Neural crest cell (in vitro differentiated cells): ENCODE measurements at places on chromosomes 1 and 21. TPM values are rescaled to one million over a fixed set of nuclear protein-coding genes. Genes with fewer than 3 reads are reported as not detected.

GRCh38 chr21:43859747-43860214 is 5.2 kb upstream of the AGPAT3 start:
- no peak for DNase-seq

ZNF326 gene
- total RNA-seq: 42.9 and 43.8 TPM in 2 replicates

- DNase-seq: no peak
Observed at GRCh38 chr21:23858878-23859277, 1748.4 kb downstream of the MRPL39 start.

- DNase-seq: no peak
Observed at GRCh38 chr1:157086299-157086698, 13.3 kb downstream of the ETV3L start.

DNA sequence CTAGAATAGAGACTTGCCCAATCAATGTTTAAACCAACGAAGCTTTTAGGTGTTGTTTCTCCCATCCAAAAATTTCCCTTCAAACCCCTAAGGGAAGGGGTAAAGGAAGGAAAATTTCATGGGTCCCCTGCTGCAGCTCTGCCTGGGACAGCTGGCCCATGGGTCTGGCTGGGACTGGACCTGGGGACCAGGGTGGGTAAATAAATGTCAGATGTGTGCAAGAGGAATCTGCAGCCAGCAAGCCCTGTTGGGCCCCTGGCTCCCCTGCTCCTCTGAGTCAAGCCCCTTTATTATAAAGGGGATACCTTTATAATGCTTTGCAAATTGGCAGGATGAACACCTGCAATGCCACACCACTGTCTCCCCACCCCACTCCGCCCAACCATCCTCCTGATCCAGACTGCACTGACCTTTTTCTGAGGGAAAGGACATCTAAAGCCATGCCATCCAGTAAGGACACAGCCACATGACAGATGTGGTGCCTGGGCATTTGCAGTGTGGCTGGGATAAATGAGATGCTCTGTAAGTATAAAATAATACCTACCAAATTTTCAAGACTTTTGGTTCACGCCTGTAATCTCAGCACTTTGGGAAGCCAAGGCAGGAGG is 1.9 kb upstream of the TMEM125 start:
- no peak for DNase-seq

DNA sequence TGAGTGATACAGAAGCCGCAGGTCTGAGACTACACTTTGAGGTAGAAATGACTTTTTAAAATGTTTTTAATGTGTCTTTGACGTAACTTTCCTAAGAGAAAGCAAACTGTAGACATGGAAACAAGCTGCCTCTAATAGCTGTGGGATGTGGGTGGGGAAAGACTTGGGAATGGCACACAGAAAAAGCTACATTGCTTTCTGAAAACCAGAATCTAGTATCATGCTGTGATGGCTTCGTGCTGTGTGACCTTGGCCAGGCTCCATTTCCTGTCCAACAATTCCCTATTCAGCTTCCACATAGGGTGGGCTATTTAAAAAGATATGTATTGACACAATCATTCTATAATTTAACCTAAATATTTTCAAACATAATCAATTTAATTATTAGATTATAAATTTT is 909.1 kb downstream of the NCAM2 start:
- no peak for DNase-seq

MX2 gene
- not detected in 2 replicates for total RNA-seq

LCE6A gene
- not detected in 2 replicates for total RNA-seq

- DNase-seq: no peak
Observed at GRCh38 chr21:36113647-36114428, 21.0 kb upstream of the CBR3 start.

- DNase-seq: no peak
Observed at GRCh38 chr1:65027666-65028358, 61.5 kb upstream of the JAK1 start.

ENSA gene
- total RNA-seq: 177 TPM in 2 replicates

GRCh38 chr1:15949453-15950245 is 26.3 kb downstream of the ZBTB17 start:
- no peak for DNase-seq

- DNase-seq: peak; percentile 36
Observed at GRCh38 chr1:25906644-25907300, 553 bp upstream of the STMN1 start.

GBP1 gene
- total RNA-seq: not detected in 2 replicates

DNA sequence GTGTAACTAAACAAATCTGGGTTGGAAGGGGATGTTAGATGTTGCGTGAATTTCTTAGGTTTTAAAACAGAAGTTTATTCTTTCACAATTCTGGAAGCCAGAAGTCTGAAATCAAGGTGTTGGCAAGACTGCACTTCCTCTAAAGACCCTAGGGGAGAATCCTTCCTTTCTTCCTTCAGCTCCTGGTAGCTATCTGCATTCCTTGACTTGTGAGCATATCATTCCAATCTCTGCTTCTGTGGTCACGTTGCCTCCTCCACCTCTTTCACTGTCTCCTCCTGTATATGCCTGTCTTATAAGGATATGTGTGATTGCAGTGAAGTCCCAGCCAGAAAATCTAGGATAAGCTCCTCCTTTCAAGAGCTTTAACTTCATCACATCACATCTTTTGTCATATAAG is 7.7 kb downstream of the CHRM3 start:
- DNase-seq: no peak

DNA sequence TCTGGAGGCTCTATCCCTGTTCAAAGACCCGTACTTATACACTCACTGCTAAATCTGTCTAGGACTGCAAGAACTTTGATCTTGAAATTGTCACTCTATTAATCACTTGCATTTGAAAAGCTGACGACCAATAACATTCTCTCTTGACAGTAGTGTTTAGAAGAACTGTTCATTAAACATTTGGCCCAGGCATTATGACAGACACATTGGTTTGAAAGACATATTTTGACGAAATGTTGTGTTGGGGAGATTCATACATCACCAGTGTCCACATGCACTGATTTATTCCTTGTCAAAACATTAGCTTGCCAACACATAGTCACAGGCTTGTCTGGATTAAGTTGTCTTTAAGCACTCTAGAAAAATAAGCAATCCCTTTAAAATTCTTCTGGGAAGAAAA is 951.3 kb downstream of the ADGRL2 start:
- no peak for DNase-seq

DNA sequence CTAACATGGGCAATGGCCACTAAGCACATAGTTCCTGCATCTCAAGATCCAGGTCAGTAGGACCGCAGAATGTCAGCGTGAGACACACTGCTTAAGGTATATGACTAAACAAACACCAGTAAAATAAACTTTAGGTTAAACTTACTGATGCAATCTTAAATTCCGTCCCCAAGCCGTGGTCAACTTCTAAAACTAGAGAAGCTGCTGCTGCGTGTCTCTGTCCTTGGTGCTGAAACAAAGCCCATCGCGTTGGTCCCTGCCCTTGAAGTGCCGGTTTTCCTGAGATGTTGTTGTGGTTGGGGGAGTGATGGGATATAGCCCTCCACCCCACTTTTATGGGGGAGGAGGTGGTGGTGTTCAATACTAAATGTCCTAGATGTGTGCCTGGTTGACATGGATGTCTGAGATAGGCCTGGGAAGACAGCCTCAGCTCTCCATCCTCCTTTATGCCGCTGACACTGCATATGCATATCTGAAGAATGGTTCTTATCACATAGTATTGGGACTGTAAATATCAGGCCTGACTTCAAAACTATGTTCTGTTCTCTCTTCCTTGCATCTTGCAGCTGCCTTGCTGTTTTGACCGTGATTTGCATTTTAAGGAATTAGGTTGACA is 72.0 kb upstream of the KCNA3 start:
- peak; percentile 67 for DNase-seq

DNA sequence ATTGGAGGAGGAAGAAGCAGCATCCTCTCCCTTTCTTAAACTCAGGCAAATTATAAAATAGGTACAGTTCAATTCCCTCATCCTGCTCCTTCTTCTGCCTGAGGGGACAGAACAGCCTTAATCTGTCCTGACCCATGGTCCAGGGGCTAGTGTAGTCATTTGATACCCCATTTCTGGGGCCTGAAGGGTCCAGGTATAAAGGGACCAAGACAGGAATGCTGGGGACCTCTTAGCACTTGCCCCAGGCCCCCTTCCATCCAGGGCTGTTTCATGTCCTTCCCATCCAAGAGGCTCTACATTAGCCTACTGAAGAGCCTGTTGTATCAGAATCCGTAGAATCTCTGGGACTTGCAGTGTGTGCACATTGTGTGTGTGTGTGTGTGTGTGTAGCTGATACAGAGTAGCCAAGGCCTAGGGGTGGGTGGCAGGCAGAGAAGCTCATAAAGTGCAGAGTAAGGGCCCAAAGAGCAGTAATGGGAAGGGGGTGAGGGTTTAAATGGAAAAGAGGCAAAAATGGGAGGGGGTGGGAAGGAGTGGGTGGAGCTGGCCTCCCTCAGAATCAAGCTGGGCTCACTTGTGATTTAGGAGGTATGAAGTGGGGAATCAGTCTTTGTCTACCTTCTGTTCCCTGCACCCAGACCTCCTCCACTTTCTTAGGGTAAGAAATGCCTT is 32.4 kb downstream of the RUNX1 start:
- no peak for DNase-seq

DNA sequence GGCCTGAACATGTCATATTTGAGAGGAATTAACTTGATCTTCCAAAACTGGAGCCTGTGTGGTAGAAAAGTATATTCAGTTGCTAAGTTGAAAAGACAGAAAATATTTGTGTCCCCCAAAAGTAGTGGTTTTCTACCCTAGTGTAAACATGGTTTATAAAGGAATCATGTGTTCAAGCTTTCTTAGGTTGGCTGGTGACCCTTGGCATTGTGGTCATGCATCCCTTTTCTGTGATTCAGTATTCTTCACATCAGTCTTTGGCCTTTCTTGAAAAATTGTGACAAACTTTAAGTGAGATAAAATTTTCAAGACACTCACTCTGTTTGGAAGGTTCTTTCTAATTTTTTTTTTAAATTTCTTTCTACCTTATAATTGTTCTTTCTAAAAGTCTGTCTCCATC is 193.2 kb downstream of the DHRS3 start:
- no peak for DNase-seq

- no peak for DNase-seq
Observed at GRCh38 chr1:7586031-7586941, 184.8 kb upstream of the VAMP3 start.

GRCh38 chr1:113929750-113930498 is 800 bp downstream of the HIPK1 start:
- DNase-seq: peak; percentile 32

XCL1 gene
- total RNA-seq: 0.43 TPM in 1 of 2 replicates, not detected in the other

PDE4B gene
- total RNA-seq: 32.5 and 37.5 TPM in 2 replicates

- no peak for DNase-seq
Observed at GRCh38 chr1:18693256-18694098, 62.8 kb downstream of the PAX7 start.
